ENCODE measurements at places on chromosomes 7 and 10.

DNA sequence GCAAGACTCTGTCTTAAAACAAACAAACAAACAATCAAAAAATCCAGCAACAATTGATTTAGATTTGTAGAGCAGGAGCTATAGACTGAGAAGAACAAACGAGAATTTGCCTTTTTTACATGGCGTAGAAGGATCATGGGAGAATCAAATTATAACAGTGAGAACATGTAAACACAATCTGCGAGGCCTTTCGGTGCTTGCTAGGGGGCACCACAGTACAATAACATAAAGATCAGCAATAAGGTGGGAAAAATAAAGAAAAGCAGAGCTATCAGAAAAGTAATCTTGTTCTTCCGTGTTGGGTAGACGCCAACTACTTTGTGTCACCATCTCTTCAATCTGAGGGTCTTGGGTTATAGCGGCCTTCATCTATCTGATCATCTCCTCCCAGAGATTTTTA is 82.2 kb downstream of the NOD1 start:
- DNase-seq: no peak

DNA sequence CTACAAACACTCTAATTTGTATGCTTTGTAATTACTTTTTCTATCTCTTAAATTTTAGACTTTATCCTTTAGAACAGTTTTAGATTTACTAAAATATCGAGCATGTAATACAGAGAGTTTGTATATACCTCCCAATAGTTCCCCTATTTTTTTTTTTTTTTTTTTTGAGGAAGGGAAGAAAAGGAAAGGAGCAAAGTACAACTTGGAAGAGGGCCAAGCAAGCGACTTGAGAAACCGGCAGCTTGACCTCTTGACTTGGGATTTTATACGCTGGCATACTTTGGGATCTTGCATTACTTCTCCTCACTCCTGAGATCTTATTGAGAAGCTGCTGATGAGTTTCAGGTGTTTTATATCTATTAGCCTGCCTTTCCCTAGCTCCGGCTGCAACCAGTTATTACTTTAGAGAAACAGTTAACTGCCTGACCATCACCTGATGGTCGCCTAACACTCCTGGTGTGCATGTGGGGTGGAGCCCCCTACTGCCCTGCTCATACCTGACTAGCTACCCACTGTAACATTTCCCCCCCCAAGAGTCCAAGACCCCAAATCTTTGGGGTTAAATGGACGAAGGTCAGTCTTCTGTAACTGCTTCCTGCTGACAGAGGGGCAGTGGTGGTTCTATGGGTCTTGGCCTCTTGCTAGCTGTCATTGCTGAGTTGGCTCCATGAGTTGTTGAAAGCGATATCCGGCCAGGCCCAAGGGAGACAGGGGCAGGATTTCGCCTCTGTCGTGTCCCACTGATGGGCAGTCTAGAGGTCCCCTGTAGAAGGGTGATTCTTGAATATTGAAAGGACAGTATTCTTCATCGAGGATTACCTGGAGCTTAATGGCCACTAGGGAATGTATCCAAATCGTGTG is 28.5 kb downstream of the MKLN1 start:
- no peak for DNase-seq

DNA sequence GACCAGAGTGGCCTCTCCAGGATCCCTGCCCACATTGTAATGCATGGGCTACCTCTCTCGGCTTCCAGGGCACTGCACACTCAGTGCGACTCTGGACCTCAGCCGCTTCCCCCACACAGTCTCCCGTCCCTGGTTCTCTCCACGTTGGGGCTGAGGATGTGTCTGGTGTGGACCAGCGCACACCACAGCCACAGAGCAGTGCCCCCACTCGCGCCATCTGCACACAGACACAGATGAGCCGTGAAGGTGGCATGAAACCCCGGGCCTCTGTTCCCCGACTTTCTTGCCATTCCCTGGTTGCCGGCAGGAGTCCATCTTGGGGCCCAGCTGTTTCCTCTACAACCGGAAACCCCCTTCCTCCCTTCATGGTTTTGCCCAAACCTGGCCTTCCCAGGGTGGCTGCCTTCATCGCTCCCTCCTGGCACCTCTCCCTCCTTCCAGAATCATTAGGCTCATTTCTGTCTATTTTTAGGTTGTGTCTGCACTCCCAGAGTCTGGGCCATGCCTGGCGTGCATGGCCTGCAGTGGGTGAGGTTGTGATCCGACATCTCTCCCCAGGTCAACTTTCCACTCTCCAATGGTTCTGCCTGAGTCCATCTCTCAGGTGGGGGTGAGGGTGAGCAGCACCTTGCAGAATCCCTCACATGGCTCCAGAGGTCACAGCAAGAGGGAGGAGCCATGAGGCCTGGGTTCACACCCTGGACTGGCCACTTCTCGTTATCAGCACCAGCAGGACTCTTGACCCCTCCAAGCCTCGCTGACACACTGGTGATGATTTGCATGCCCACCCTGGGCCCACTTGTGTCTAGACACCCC is 10.1 kb downstream of the RASGEF1A start:
- DNase-seq: no peak

- no peak for DNase-seq
These were observed 135.5 kb downstream of the USP6NL start for GRCh38 chr10:11475831-11476434.

DNA sequence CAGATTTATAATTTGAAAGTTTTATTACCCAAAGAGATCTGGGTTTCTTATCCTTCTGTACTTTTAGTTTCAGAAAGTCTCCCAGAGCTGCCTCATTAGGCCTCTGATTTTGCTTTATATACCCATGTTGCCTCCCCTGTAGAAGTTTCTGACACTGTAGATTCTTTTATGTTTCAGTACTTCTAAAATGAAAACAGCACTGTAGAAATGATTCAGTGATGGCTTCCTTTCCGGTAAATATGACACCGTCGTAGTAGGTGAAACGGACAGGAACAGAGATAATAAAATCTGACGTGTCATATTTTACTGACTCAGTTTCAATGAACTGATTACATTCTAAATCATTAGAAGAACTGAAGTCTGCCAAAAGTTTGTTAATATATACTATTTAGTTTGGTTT is 272.7 kb downstream of the TWIST1 start:
- no peak for DNase-seq

GRCh38 chr7:116351966-116352365 is 141.6 kb downstream of the TES start:
- DNase-seq: no peak

DNA sequence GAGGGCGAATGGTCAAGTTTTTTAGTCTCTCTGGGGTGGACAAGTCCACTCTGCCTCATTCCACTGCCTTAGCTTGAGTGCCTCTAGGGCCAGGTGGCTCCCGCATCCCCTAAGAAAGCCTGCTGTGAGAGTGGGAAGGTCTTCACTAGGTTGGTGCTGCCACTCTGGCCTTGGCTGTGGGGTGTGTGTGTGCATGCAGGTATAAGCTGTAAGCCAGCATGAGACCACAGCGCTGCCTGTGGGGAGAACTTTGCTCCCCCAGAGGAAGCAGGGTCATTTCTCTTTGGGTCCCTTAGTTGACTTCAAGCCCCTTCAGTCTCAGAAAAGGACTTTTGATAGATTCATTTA is 25.5 kb upstream of the PCBD1 start:
- no peak for DNase-seq

DNA sequence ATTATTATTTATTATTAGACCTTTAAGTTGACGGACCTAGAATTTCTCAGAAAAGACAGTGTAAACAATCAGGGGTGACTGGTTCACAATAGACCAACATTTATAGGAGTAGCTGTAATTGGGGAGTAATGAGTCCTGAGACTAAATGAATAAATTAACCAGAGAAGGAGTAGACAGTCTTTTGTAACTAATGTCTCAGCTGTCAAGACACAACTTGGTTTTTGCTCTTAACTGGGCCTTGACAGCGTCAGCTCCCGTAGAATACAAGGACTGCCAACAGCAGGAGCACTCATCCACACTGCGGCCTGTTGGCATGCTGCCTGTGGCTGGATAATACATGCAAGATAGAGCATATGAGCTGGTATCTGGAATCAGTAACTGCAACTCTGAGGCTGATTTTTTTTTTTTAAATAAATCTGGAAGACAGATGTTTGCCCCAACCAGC is 123.9 kb downstream of the CACNA2D1 start:
- no peak for DNase-seq

- no peak for DNase-seq
These were observed 18.5 kb upstream of the TRIM56 start for GRCh38 chr7:101066833-101067177.

GRCh38 chr10:119478111-119478802 is 64.3 kb downstream of the RGS10 start:
- DNase-seq: peak; percentile 26

GRCh38 chr7:150862356-150862755 is 10.0 kb downstream of the AOC1 start:
- DNase-seq: no peak

DNA sequence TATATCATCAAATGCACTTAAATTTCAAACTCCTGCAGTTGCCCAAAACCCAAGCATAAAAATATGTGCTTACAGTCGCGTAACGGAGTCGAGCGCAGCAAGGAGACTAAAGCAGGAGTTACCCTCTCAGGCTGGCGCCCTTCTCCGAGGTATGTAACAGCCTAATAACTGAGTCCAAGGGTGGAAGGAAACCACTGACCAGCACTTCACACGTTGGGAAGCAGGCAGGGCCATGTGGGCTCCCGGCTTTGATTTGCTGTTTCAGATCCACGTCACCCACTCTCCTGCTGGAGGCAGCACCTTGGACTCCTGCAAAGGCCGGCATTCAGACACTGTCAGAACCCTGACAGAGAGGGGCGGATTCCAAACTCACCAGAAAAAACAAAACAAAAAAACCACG is 123.8 kb downstream of the DIP2C start:
- DNase-seq: no peak

DNA sequence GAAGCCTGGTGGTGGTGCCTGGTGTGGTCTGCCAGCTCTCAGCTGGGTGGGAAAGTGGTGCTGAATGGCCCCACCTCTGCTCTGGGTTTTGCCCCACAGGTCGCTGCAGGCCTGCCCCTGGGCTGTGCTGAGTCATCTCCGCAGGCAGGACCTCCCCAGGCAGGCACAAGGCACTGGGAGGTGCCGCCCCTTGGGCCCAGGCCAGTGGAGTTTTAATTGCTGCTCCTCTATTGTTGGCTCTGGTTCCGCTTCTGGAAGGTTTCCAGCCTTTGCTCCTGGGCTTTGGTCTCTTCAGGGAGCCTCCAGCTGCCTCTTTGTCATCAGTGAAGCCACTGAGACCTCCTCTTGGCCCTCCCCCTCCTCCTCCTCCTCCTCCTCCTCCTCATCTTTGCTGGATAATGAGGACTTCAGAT is 180.3 kb upstream of the GRB10 start:
- DNase-seq: no peak

- DNase-seq: no peak
These were observed 9.4 kb upstream of the HILPDA start for GRCh38 chr7:128446306-128446705.

DNA sequence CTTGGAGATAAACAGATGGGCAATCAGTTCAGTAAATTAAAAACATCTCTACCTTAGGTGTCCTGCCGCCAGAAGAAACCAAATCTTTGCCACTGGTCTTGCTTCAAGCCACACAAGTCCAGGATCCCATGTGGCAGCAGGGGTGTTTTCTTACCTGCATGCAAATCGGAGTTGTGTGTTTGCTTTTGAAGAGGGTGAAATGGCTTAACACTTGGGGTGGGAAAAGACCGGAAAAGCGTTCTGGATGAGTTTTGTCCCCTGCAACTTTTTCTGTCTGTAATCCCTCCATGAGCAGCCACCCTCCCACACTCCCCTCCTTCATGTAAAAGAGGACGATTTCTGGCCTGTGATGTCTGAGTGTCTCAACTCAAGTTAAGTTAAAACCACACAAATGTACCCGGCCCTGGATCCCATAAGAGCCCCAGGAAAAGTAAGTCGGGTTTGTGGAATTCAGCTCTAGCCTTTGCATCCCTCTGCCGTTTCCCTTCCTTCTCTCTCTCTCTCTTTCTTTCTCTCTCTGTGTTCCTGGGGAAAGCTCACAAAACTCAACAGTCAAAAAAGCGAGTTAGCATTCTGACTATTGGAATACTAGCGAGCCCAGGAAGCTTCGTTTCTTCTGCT is 178.5 kb downstream of the TCF7L2 start:
- no peak for DNase-seq

GRCh38 chr10:102534333-102534732 is 30.6 kb downstream of the SUFU start:
- no peak for DNase-seq

GRCh38 chr10:1148855-1149605 is 92.8 kb downstream of the WDR37 start:
- no peak for DNase-seq

GRCh38 chr7:47460251-47460989 is 121.5 kb downstream of the TNS3 start:
- DNase-seq: no peak

GRCh38 chr10:119518176-119518575 is 24.3 kb downstream of the RGS10 start:
- DNase-seq: no peak

GRCh38 chr7:100119970-100120732 is 717 bp downstream of the CNPY4 start:
- peak; percentile 36 for DNase-seq

DNA sequence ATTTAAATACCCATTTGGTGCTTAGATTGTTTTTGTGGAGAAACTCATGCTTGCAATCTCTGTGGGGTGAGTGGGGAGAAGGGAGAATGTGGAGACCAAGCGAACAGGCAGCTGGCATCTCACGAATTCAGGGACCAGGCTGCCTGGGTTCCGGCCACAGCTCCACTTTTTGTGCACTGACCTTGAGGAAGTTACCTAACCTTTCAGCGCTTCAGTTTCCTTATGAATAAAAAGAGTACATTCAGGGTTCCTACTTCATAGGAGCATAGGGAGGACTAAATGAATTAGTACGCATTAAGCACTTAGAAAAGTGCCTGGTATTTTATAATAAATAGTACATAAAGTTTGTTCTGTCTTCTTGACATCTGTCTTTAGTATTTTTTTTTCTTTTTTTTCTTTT is 72.5 kb downstream of the PRTFDC1 start:
- no peak for DNase-seq

DNA sequence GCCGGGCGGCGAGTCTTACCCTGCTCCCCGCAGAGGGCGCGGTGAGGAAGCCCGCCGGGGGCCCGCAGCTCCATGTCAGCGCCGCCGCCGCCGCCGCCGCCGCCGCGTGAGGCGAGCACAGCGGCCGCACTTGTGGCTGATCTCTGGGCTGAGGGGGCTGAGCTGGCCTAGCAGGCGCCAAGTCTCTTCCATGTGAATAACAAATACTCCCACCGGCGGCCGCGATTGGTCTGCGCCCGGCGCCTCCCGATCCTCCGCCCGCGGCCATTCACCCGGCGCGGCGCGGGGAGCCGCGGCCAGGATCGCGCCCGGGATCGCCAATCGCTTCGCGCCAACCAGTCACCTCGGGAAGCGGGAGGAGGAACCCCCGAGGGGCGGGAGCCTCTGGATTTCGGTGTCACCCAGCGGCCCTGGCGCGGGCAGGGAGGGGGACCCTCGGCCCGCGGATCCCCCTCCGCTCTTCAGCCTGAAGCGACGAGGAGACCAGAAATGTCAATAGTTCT is at the start of gene GRM8:
TSS of gene GRM8 (minus strand) at position 164 of the 503 bp plus-strand sequence.
- no peak for DNase-seq
